Jurkat, Clone E6-1 (cell line): ENCODE measurements at places on chromosomes 2 and 18.

GRCh38 chr2:85213901-85214512 lies 80.8 kb downstream of the TCF7L1 start:
- DNase-seq, result no peak

DNA sequence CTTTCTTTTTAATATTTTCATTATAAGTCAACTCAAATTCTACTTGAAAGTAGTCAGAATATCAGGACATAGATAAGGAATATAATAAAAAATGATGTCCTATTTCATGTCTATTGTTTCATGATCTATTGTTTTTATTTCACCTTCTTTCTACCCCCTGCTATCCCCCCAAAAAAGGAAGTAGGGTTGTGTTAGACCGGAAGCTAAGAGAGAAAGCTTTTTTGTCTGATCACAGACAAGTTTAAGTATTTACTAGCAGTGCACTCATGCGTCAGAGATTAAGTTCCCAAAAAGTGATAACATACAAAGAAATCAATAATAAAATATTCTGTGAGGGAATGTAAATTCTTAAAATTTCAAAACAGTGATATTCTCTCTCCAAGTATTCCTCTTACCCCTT lies 447.1 kb upstream of the CNTNAP5 start:
- DNase-seq, result no peak

DNA sequence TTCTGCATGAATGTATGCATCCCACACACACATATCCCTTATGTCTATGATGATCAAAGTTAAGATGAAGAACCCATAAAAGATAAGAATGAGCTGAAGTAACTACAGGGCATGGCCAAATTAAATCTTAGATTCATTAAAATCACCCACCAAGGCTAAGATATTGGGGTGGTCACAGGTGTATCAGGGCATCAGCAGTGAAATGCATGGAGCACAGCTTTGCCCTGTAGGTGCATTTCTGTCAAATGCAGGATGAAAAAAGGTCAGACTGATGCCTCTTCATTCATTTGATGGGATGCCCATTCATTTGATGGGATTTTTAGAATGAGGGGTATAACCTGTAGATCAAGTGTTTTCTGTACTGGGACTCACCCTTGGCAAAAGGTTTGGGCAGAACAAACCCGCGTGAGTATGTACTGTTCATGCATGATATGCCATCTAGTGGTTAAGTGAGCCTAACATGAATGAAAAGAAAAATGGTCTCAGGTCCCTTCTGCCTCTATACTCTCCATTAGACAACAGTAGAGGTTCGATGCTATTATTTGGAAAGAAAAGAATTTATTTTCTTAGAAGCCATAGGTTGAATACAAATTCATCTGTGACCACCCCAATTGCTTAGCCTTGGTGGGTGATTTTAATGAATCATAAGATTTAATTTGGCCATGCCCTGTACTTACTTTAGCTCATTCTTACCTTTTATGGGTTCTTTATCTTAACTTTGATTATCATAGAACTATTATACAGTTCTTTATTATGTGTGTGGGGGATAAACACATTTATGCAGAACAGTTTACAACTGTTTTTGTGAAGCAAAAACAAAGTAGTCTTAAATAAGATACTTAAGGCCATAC lies 43.2 kb upstream of the NOSTRIN start:
- peak; percentile 35 for DNase-seq

DNA sequence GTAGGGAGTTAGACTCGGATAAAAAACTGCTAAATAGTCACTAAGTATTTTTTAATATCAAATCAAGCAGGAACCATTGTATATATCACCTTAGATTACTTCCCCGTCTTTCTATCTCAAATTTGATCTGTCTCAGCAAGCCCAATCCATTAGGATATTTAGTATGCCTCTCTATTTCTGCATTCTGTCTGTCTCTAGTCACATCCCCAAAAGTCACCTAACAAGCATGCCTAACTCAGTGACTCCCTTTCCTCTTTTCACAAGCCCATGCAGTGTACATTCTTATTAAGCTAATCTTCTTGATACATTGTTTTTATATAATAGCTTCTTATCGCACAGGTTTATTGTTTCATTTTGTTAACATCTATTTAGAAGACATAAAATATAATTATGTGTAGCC lies 57.8 kb downstream of the PDE1A start:
- DNase-seq, result no peak

- no peak for DNase-seq
Measured at GRCh38 chr2:213166109-213166508, 14.7 kb upstream of the IKZF2 start.

GRCh38 chr2:72126186-72127100 lies 21.2 kb downstream of the CYP26B1 start:
- DNase-seq, result peak; percentile 62

DNA sequence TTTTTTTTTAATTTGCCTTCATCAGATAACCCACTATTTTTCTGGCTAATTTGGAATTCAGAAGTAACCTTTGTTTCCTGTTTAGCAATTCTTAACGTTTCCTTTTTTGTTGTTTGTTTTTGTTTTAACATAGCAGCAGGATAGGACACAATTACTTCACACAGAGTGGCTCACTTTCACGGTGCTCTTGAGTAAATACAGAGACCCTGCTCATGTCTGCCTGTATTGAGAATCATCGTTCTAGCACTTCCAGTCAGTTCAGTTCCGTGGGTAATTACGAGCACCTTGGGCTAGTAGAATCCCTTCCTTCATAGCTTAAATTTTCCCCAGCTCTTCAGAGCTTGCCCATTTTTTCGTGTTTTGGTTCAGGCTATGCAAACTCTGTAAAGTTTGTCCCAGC lies 1225.4 kb upstream of the LRRTM1 start:
- no peak for DNase-seq

DNA sequence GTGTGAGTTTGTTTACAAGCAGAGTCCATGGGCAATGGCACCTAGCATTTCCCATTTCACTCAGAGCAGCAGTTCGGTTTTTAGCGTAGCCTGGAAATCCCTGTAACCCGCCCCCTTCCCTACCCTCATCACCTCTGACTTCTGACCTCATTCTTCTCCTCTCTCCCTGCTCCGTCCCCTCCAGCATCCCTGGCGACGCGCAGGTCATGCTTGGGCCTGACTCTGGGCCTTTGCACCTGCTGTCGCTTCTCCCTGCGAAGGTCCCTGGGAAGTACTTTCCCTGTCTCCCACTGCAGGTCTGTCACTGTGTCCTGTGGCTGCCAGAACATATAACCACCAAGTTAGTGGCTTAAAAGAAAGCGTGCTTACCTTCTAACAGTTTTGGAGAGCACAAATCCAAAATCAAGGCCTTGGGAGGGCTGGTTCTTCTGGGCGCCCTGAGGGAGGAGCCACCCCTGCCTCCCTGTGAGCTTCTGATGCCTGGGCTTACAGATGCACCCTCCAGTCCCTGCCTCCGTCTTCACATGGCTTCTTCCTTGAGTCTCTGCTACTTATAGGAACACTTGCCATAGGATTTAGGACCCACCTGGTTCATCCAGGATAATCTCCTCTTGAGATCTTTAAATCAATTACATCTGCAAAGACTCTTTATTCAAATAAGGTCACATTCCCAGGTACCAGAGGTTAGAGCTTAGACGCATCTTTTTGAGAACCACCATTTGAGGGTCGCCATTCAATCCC lies 8.1 kb upstream of the RAB17 start:
- no peak for DNase-seq
